Lung (tissue), 17 donors: ENCODE measurements at places on chromosomes 2 and 18. TPM values are rescaled to one million over a fixed set of nuclear protein-coding genes. Genes with fewer than 3 reads are reported as not detected.
A peak's percentile ranks its signal among the peaks of the same experiment; 100 is the strongest.

DNA sequence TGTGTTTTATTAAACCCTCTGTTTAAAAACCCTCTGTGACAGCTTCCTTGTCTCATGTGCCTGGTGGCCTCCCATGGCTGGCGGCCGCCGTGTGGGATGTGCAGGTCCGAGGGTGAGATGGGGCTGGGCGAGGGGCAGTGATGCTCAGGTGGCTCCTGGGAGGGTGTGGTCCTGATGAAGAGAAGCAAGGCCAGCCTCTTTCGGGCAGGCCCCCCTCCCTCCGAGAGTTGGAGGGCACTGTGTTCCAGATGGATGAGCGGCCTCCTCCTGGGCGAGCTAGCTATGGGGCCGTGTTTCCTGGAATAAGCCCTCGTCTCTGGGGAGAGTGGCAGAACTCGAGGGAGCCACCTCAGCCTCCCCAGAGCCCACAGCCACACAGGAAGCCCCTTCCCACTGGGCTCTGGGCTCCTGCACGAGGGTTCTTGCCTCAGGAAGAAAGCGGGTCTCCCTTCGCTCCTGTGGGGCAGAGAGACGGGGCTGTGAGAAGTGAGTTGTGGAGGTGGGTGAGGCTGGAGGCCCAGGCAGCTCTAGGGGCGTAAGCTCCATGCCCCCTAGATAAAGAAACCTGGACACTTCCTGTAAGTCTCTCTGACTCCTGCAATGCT lies 72.1 kb downstream of the ASB1 start:
- DNase-seq: no peak

GRCh38 chr2:144989579-144990270 lies 469.8 kb upstream of the ZEB2 start:
- DNase-seq: no peak

DNA sequence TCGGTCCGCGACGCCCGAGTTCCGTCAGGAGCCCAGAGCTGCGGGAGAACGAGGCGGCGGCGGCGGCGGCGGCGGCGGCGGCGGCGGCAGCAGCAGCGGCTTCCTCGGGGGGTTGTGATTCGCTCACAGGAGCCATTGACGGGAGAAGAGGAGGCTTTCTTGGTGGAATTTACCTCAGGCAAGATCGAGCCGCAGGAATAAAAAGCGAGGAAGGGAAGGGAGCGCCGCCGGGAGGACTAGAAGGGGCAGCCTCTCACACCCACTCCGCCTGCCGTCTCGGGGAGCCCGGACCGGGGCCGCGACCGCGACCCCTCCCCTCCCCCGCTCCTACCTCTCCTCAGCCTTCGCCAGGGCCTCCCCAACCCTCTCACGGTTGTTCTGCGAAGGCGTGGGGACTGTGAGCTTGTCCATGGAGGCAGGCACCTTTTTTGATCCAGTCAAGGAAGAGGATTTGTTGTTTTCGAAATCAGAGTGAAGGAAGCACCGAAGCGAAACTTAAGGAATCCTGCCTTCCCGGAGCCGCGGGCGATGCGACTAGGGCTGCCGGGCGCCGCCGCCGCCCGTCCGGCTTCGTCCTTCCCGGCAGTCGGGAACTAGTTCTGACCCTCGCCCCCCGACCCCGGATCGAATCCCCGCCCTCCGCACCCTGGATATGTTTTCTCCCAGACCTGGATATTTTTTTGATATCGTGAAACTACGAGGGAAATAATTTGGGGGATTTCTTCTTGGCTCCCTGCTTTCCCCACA lies 506 bp downstream of the BMPR2 start:
- peak; percentile 58 for DNase-seq

DNA sequence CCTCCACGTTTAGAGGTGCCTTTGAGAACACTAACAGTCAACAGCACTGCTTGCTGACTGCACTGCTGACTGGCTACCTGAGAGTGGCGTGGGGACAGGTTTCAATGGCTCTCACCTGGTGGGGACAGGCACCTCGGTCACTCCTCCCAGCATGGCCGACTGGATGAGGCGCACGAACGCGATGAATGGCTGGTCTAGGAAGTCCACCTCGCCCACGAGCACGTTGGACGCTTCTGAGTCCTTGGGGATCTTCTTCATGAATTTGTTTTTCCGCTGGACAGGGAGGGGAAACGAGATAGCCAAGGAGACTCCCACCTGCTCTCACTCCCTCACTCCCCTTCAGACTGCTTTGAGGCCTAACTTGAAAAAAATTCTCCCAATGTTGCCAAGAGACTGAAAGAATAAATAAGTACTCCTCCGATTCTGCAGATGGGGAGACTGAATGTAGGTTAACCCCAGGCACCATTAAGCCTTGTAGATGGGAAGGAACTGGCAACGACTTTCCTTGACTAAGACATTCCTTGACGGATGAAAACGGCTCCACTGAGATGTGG lies 57.3 kb downstream of the MTHFD2 start:
- no peak for DNase-seq

DNA sequence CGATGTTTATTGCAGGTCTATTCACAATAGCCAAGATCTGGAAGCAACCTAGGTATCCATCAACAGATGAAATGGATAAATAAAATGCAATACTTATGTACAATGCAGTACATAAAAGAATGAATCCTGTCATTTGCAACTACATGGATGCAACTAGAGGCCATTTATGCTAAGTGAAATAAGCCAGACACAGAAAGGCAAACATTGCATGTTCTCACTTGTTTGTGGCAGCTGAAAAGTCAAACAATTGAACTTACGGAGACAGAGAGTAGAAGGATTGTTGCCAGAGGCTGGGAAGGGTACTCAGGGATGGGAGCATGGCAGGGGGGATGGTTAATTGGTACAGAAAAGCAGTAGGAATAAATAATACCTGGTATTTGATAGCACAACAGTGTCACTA lies 563.9 kb downstream of the TMX3 start:
- no peak for DNase-seq

GRCh38 chr18:50061876-50062517 lies 132.9 kb downstream of the MYO5B start:
- no peak for DNase-seq

DNA sequence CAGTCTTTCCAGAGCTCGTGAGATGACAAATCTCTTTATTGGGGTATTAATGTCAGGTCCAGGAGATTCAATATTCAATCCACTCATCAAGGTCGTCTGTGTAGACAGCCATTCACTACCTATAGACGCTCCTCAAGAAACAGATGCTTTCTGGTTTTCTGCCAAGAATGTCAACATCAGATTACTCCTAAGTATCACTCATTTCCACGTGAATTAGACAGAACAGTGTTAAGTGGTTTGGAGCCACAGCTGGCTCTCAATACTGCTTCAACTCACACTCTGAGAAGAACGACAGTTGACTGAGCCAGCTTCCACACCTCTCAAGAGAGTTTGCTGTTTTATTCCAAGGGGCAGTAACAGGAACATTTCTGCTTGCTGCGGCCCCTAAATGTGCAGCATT lies 113.5 kb upstream of the NEDD4L start:
- no peak for DNase-seq

GRCh38 chr2:239804161-239805042 lies 220.7 kb downstream of the NDUFA10 start:
- no peak for DNase-seq

GRCh38 chr2:171042253-171042969 lies 113.4 kb downstream of the GORASP2 start:
- DNase-seq: no peak

- DNase-seq: no peak
Measured at GRCh38 chr2:36544638-36545338, 53.2 kb downstream of the FEZ2 start.

DNA sequence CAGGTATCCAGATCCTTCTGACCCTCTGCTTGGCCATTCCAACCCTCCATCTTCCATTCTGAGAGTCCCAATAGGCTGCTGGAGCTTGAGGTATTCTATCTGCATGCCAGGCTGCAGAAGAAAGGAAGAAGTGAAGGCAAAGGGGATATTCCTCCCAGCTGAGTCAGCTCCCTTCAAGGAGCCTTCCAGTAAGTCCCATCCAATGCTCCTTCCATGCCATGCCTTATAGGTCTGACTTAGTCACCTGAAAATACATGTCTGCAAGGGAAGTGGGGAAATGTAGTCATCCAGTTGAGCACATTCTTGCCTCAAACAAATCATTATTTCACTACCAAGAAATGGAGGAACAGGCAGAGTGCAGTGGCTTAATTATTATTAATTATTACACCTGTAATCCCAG lies 464.6 kb downstream of the CNTNAP5 start:
- no peak for DNase-seq

DNA sequence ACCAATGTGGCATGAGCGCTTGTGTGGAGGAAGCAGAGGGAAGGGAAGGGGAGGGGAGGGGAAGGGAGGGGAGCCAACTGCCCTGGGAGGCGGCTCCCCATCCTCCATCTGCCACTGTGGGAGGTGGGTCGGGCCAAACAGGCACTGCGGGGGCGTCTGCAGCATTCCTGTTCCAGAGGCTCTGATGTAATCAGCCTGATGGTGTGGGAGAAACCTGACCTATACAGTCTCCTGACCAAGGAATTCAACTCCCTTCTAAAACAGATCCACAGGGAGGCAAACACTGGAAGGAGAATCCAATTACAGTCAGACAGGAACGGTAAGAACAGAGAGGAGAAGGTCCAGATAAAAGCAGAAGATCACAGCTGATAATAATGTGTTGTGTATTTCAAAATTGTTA lies 88.8 kb downstream of the CD8B2 start:
- DNase-seq: peak; percentile 42

DNA sequence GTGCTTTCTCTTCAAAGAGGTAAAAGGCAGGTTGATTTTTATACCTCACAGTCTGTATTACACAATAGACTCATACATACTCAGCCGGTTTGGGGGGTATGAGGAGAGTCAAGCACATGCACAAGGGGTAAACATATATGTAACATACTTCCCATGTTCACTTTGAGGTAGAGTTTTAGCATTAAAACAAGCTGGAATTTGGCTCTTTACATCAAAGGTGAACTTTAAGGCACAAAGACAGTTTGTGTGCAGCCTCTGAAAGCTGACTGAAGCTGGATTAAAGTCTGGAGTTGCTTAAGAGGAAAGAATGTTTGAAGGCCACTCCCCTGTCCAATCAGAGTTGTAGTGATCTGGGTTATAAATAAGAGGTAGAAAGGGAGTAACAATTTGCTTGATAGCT lies 282.0 kb downstream of the DPP10 start:
- peak; percentile 66 for DNase-seq

DNA sequence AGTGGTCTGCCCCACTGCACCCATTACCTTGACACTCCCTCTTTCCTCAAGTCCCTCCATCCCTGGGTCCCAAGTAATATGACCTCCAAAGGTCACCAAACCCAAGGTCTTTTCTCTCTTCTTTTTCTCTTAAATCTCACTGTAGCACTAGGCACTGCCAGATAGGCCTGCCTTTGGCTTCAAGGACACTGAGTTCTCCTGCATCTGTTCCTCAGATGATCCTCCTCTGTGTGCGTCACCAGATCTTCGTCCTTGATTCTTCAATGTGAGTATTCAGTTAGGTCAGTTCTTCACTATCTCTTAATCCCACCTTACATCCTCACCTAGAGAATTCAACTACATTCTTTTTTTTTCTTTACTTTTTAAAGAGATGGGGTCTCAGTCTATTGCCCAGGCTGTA lies 249.2 kb downstream of the NBAS start:
- DNase-seq: no peak

DNA sequence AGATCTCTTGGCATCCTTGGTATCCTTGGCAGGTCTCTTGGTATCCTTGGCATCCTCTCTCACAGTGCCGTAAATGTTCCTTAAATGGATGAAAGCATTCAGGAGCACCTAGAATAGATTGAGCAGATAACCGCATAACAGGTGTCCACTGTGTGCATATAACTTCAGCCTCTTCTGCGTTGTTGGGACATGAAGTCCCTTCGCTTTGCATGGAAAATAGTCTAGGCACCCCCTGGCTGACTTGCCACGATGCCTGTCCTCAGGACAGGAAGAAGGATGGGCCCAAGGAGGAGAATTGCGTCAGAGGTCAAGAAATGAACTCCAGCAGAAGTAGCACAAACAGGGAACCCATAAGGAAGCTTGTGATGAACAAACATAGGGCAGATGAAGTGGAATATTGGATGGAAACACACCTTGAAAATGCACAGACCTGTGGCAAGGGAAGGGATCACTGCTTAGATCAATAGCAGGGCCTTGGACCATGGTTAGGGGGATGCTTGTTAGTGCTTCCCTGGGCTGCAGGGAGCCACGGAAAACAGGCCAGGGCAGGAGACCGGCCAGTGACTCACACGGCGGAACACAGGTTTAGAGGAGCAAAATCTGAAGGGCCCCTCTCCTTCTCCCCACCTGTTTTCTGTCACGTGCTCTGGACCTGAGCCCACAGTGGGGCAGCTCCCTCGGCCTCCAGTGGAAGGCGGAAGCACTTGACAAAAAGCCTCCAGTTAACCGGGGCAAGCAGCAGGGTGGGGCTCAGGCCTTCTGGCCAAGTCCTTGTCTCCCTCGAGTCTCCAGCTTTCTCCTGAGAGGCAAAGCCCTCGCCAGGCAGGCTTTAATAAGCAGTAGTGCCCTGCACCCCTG lies 99.2 kb upstream of the ASAP2 start:
- no peak for DNase-seq

- DNase-seq: no peak
Measured at GRCh38 chr2:122194546-122194945, 439.1 kb downstream of the TSN start.

DNA sequence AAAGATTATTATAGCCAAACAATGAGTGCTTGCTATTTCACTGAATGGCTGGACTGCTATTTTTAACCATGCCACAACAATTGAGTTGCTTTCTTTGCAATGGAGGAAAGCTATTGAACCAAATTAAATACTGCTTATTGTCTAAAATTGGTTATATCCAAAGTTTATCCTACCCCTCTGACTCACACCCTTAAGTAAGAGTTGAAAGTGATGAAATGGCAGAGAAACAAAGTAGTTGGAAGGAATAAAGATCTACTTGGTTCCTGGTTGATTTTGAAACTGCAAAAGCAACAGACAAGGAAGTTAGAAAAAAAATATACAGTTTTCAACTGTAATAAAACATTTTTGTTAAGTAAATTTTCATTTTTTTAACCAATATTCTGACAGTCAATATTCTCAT lies 47.5 kb downstream of the EML4 start:
- no peak for DNase-seq

DNA sequence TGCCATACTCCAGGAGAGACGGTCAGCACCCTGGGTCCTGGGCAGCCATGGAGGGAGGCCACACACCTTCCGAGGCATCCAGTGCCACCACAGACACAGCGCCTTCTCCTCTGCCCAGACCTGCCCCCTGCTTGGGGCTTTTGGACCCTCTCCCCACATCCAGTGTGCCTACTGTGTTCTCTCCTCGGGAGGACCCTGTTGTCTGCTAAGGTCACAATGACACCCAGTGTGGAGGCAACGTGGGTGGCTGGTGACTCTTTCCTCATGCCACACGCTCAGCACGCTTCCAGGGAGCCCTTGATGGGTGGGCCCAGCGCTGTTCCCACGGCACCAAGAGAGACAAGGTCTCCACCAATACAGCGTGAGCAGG lies 251.9 kb downstream of the EIPR1 start:
- DNase-seq: no peak

- no peak for DNase-seq
Measured at GRCh38 chr18:59649591-59649990, 47.6 kb downstream of the CCBE1 start.

Gene ERICH2
- total RNA-seq: 5.6 TPM

Gene MYO3B
- total RNA-seq: 0.82 TPM

Gene GAD1
- 1.4 TPM for total RNA-seq

Gene UGT1A8
- 0.26 TPM for total RNA-seq

Gene SOX11
- 0.06 TPM for total RNA-seq

Gene FHOD3
- 7.4 TPM for total RNA-seq
